ENCODE measurements at places on chromosomes 12 and 14.
A peak's percentile ranks its signal among the peaks of the same experiment; 100 is the strongest.

DNA sequence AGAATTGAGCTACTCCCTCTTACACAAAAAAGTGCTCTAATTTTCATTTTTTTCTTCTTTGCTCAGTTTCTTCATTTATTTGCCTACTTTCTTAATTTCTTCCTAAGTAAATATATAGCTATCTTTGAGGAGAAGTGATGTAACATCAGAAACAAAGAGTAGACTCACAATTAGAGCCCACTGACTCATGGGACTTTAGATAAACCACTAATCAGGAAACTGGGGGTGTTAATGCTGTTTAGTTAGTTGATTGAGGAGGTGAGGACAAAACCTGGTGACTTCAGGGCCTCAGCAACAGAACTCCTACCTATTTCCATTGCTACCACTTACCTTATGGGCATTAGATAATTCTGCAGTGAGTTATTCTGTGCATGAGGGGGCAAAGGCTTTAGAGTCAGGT lies 151.7 kb downstream of the MON2 start:
- DNase-seq = peak; percentile 14

- no peak for DNase-seq
These were observed 96.5 kb upstream of the DYNC1H1 start for GRCh38 chr14:101867854-101868253.

GRCh38 chr14:34067587-34067986 lies 116.7 kb upstream of the EGLN3 start:
- DNase-seq = no peak

DNA sequence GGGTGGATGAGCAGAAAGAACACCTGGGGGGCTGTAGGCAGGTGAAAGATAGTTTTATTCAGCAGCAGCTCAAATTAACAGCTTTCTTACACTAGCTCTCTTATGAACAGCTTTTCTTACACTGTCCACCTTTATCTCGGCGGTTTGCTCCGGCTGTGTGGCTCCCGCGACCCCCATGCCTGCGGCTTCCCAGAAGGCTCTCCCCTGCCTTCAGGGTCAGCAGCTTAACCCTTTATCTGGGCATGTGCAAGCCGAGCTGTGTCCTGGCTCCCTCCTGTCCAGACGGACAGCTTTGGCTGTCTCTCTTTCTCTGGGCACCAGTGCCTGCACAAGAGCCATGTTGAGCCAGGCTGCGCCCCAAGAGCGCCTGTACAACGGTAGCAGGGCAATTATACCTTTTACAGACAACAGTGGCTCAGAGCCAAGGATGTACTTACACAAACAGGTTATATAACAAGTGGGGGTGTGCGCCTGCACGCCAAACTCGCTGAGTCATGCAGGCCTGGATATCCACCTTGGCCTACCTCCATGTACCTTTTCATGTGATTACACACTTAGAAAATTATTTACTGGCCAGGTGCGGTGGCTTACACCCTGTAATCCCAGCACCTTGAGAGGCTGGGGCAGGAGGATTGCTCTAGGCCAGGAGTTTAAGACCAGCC lies 28.5 kb upstream of the KLHL42 start:
- DNase-seq = no peak

GRCh38 chr14:75141967-75142366 lies 15.1 kb upstream of the NEK9 start:
- DNase-seq = no peak

DNA sequence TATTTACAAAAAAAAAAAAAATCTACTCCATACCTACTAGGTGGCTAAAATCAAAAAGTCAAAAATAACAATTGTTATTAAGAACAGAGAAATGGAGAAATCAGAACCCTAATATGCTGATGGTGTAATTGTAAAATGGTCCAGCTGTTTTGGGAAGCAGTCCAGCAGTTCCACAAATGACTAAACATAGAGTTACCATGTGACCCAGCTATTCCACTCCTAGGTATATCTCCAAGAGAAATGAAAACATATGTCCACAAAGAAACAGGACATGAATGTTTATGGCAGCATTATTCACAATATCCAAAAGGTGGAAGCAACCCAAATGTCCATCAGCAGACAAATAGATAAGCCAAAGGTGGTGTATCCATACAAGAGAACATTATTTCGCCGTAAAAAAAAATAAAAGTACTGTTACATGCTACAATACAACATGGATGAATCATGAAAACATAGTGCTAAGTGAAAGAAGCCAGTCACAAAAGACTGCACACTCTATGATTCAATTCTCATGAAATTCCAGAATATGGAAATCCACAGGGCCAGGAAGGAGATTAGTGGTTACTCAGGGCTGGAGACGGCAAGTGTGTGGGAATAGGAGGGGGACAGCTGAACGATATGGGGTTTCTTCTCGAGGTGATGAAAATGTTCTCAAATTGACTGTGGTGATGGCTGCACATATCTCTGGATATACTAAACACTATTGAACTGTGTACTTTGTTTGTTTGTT lies 9.1 kb upstream of the DPF3 start:
- no peak for DNase-seq

DNA sequence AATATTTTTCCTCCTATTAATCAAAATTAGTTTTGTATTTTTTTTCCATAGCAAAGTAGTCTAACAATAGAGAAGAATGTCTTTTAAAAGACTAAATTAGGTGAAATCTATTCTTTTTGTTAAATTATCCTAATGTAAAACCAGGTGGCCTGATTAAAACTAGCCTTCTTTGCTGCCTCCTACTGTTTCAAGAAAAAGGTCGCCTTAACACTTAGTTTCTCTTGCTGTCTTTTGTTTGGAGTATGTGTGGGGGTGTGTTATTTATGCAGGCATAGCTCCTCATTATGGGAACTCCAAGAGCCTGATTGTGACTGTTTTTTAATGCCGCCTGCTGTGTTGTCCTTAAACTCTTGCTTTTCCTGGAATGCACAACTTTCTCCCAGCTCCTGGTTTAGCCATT lies 855.3 kb downstream of the DIO2 start:
- no peak for DNase-seq

DNA sequence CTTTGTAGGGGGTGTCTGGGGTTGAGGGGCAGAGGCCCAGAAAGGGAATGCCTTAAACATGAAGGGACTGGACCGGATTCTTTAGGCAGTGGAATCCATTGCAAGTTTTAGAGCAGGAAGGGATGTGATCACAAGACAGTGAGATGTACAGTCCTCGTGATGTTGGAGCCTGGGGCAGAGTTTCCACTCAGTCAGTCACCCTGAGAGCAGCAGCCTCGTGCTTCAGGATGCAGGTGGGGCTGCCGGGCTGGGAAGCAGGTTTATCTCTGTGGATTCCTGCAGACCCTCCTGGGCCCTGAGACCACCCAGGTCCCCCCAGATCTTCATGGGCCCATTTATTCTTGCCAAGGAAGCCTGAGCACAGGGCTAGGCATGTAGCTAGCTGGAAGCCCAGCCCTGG lies 38.5 kb downstream of the RIN3 start:
- peak; percentile 52 for DNase-seq

- peak; percentile 60 for DNase-seq
These were observed 22.4 kb upstream of the PDE1B start for GRCh38 chr12:54526812-54527630.

DNA sequence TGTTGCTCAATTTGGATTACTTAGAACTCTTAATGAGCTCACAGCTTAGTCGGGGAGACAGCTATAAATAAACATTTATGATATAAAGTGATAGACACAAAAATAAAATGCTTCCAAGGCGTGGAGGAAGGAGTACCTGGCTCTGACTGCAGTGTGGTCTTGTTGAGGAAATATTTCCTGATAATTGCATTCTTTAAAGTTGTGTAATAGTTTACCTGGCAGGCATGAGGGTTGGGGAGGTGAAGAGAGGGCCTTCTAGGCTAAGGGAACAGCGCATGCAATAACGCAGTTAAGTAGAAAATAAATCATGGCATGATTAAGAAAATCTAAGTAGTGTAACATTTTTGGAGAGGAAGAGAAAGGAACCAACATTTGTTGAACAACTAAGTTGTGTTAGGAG lies 260.5 kb upstream of the ATP2B1 start:
- no peak for DNase-seq

DNA sequence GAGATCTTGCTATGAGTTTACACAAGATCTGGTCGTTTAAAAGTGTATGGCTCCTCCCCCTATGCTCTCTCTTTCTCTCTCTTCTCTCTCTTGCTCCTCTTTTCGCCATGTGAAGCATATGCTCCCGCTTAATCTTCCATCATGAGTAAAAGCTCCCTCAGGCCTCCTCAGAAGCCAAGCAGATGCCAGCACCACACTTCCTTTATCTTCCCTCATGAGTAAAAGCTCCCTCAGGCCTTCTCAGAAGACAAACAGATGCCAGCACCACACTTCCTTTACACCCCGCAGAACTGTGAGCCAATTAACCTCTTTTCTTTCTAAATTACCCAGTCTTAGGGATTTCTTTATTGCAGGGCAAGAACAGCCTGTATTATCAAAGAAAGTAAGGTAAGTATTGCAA lies 152.4 kb downstream of the SEC23A start:
- DNase-seq = no peak

DNA sequence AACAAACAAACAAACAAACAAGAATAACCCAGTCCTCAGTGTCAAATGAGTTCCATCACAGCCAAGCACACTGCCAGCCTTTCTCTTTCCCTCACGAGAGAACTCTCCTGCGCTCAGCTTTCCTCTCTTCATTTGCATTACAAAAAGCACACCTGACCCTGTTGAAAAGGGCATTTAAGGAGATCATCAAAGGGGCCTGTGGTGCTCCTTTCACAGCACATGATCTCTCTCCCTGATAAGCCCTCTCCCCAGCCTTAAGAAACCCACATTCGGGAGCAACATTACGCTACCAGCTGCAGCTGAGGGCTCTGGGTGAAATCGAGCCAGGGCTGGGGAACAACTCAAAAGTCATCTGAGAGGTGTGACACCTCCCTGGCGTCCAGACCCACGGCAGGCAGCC lies 165.6 kb upstream of the TMCC3 start:
- DNase-seq = no peak

- peak; percentile 72 for DNase-seq
These were observed 90.7 kb downstream of the PPFIA2 start for GRCh38 chr12:81668475-81668874.

DNA sequence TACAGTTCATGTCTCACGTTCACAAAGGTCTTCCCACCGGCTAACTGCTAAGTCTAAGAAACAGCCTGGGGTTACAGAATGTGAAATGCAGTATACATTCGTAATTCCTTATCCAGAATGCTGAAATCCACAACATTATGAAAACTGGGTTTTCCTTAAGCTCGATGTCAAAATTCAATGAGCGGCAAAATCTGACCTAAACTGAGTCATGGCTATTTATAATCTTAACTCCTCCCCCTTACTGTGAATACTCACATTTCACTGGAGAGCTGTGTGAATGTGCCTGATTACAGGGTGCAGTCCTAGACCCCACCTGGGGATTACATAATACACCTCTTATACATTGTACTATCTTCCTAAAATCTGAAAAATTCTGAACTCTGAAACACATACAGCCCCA lies 35.3 kb downstream of the STX2 start:
- DNase-seq = peak; percentile 5

- DNase-seq = no peak
These were observed 26.6 kb downstream of the RASSF3 start for GRCh38 chr12:64636856-64637255.

DNA sequence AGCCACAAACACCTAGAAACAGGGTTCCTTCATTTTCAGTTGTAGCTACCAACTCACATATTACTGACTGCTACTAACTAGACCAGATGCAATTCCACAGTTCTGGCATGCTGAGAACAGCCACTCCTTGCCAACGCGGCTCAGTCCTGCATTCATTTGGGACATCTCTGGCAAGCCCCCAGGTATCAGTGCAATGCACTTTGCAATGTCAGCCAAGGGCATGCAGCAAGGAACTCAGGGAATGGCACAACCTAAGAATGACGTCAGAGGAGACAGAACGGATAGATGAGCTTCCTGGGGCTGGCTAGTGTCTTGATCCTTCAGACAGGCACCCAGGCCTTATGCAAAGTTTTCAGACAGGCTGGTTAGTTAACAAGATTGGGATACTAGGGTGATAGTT lies 29.6 kb downstream of the MAP3K9 start:
- DNase-seq = no peak
